ENCODE measurements at places on chromosomes 3 and 15.

DNA sequence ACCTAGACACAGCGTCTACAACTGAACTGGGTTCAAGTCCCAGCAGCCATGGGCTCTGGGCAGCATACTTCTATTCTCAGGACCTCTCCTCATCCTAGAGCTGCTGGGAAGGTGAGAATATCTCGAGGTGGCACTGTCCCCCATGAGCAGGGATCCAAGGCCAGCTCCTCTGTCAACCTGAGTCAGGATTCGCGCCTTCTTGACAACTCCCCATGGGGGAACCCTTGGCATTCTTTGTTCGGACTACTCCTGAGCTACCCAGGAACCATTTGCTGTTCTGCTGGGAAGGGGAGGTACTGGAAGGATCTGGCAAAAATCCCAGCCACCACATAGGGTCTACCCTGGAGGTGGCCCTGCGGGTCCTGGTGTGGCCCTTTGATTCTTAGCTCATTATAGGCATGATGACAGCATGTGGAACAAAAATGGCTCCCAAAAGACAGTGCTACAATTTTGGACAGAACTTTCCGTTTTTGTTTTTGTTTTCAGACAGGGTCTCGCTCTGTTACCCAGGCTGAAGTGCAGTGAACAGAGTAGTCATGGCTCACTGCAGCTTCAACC, 22.3 kb downstream of the PLXNB1 start:
- no peak for DNase-seq

- DNase-seq = peak; percentile 16
Observed at GRCh38 chr3:58497097-58497496, 5.2 kb downstream of the KCTD6 start.

DNA sequence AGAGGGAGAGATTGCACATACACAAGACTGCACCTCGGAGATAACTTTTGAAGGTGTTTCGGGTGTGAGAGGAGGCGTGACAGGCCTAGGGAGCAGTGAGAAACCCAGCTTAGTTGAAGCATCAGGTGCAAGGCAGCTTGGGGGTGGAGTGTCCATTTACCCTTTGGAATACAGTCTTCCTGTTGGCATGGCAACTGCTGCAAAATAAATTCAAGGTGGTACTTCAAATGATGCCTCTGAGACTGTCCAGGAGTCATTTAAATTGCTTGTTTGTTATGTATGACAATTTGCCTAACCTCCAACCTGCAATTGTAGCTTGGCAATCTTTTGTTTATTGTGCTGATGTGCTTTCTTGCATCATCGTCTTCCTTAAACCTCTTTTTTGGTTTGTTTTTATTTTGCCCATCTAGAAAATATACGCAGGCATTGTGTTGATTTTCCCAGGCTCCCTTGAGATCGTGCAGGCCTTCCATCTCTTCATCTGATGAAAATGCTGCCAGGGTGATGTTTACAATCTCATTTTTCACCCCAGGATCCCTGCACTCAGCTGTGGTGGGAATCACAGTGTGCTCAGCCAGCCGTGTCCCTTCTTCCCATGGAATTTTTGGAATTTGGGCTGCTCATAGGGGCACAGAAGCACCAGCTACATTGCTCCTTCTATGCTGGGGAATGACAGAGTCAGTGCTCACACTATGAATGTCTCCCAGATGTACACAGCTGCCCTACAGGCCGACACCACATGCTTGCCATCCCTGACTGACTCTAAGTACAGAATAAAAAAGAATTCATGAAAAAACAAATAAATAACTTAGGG, 583.1 kb upstream of the CFAP20DC start:
- DNase-seq = no peak

DNA sequence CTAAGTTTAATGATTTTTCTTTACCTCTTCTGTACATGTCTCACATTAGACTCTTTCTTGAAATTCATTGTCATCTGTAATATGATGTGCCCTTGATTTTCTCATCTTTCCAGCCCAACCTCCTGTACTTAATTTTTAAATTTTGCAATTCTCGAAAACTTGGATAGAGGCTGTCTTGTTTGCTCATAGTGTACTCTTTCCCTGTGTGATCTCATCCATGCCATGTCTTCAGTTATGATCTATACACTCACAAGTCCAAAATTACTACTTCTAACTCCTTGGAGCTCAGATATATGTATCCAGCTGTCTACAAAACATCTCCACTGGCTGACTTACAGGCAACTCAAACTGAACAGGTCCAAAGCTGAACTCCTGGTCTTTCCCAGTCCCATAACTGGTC, 42.2 kb downstream of the CD200 start:
- peak; percentile 75 for DNase-seq

- no peak for DNase-seq
Observed at GRCh38 chr3:60651799-60652198, 599.5 kb downstream of the FHIT start.

DNA sequence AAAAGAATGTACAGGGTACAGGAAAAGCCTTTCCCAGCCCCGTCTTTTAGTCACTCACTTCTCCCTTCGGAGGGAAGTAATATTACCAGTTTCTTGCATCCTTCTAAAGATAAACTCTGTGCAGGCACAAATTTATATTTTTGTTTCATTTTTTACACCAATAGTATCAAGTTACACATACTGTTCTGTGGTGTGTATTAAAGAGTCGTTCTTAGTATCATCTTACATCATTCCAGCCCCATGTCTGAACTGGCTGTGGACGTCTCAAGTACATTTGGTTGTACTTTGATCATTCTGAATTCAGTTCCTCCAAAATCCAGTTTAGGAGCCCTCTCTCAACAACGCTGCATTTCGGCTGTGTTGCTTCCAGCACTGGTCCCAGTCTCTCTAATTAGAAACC, 68.7 kb downstream of the LMLN start:
- peak; percentile 8 for DNase-seq

- DNase-seq = no peak
Observed at GRCh38 chr3:42276141-42277132, 10.5 kb upstream of the CCK start.

DNA sequence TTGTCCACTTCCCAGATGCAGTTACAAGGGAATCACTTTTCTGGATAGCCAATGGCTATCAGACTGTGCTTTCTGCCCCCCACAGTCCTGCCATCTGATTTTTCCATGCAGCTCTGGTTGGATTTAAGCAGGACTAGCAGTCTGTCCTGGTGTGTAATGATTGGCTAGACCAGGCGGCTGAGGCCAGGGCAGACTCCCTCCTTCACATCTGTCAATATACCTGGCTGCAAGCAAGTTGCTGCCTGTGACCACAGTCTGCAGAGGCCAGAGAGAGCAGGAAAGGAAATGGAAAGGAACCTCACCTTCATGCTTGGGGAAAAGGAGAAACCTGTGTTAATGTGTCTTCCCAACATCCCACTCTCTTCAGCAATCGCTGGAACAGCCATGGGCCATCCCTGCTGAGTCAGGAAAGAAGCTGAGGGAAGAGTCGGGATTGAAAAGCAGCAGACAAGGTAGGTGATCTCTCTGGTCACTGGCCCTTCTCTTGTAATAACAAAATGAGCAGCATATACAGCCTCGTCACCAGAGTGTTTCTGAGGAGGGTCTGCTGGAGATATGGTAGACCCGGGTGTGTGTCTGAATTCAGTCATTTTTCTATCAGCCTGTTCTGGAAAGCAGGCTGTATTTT, 126.7 kb upstream of the PHLDB2 start:
- DNase-seq = no peak

DNA sequence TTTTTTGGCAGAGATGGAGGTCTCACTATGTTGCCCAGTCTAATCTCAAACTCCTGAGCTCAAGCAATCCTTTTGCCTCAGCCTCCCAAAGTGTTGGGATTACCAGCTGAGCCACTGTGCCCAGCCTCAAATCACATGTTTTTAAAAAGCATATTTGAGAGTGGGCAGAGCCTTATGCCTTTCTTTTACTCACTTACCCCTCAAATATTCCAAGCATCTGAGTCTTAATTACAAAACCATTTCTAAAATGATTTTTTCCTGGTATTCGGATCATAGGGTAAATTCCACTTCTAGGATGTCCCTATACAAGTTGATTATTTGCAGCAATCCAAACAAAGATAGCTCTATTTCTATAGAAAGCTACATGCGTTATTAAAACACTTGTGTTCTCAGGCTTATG, 106.1 kb downstream of the RFTN1 start:
- no peak for DNase-seq

DNA sequence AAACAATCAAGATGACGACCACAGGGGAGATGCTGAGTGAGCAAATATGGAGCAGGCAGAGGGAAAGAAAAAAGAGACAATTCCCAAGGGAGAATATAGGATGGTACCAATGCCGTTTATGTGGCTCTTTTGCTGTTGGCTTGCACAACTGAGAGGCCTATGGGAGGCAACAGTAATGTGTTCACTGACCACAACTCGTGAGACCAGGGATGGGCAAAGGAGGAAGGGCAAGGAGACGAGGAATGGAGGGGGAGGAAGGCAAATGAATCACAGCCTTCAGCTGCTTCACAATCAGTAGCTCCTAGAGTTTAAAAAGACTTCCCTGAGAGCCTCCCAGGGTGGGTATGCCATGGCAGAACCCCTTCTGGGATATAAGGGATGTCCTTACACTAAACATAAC, 131.5 kb downstream of the SLC9A9 start:
- DNase-seq = peak; percentile 46

GRCh38 chr3:111590143-111590491, 5.0 kb downstream of the ZBED2 start:
- no peak for DNase-seq

DNA sequence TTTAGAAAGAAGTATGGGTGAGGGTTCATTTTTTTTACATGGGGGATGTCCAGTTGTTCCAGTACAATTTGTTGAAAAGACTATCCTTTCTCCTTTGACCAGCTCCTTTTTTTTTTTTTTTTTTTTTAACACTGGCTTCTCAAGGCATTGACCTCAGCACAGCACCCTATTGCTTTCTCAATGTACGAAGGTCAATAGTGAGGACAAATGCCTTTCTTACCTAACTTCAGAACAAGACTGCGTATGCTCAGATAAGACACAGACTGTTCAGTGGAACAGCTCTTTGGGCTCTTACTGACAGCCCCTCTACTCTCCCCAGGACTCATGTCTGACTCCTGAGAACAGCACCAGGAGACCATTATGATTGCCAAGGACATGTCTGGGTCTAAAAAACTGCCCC, 10.4 kb upstream of the CILP start:
- DNase-seq = no peak

- no peak for DNase-seq
Observed at GRCh38 chr3:16837602-16838001, 47.2 kb upstream of the PLCL2 start.

- peak; percentile 85 for DNase-seq
Observed at GRCh38 chr15:69390575-69390974, 23.6 kb upstream of the KIF23 start.

DNA sequence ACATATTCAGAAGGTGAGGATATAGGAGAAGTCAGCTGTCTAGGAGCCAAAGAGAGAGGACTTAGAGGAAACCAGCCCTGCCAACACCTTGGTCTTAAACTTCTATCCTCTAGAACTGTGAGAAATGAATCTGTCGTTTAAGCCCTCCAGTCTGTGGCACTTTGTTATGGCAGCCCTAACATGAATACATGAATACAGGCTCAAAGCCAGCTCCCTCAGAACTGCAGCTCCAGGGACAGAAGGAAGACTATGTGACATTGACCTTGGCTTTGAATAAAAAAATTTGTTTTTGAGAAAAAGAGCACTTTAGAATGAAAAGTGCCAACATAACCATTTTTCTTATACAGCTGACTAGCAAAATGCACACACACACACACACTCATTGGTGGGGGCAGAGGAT, 110.9 kb upstream of the ATP2B2 start:
- no peak for DNase-seq

DNA sequence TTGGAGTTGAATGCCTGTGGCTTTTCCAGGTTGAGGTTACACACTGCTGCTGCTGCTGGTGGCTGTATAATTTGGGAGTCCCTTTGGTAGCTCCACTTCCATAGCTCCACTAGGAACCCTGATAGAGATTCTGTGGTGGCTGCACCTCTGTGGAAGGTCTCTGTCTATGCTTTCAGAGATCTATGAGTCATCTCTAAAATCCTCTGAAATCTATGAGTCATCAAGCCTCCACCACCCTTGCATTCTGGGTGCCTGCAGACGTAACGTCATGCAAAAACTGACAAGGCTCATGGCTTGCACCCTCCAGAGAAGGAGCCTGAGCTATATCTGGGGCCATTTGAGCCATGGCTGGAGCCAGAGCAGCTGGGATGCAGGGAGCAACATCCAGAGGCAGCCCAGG, 1037.0 kb upstream of the CFAP20DC start:
- no peak for DNase-seq

Measured in amniotic epithelial cell (primary cell).